ENCODE measurements at places on chromosomes 16 and 17.
A peak's percentile ranks its signal among the peaks of the same experiment; 100 is the strongest.

- no peak for DNase-seq
Measured at GRCh38 chr16:58859958-58860669, 126.0 kb upstream of the GOT2 start.

GRCh38 chr17:79592198-79592597 lies 18.7 kb downstream of the RBFOX3 start:
- no peak for DNase-seq

DNA sequence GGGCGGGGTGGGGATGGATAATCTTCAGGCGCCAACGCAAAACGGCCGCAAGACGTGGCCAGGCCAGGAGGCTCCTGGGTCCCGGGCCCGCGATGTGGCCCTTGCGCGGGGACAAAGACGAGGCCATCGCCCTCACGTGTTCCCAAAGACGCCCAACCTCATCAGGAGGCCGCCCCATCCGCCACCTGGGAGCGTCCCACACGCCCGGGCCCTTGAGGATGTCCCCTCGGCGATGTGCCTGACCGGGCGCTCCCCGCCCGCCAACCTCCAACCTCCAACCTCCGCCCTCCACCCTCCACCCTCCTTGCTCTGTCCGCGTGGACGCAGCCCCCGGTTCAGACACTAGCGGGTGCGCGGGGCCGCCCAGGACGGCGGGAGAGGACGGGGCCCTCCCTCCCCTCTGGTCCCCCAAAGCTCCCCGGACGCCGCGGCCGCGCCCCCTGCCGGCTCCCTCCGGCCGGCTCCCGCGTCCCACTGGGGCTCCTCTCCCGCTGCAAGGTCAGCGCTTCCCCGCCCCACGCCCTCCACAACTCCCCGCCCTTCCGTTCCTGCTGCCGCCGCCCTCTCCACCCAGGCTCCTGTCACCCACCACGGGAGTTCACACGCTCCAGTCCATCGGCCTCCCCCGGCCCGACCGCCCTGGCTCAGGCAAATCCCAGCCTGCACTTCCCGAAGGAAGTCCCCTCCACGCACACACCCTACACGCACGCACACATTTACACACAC lies 250.8 kb upstream of the RPL38 start:
- peak; percentile 13 for DNase-seq

- DNase-seq = no peak
Measured at GRCh38 chr16:51302042-51302441, 151.0 kb upstream of the SALL1 start.
